ENCODE measurements at places on chromosomes 3 and 15. TPM values are rescaled to one million over a fixed set of nuclear protein-coding genes. Genes with fewer than 3 reads are reported as not detected.
A peak's percentile ranks its signal among the peaks of the same experiment; 100 is the strongest.

- no peaks in the 10 kb centered on the region for H3K36me3 ChIP-seq
- DNase-seq = no peak
- H3K27me3 ChIP-seq = no peaks in the 10 kb centered on the region
- no peak overlapping the region for H3K27ac ChIP-seq
- no peak overlapping the region for H3K4me3 ChIP-seq
- H3K4me1 ChIP-seq = no peaks in the 10 kb centered on the region
Observed at GRCh38 chr3:35965908-35966307, 326.6 kb downstream of the ARPP21 start.

DNA sequence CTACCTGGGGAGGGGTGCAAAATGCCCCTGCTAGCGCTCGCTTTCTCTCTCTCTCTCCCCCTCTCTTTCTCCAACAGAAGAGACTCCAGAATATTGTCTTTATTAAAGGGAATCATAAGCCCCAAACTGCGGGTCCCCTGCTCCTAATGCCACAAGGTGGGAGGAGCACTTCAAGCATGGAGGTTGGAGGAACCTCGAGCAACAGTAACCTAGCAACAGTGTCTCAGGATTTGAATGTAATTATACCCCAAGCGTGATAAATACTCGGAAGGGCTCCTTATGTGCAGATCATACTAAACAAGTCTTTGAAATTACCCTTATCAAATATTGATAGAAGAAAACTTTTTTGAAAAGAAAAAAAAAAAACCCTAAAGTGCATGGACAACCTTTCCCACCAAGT lies 582.2 kb upstream of the PPP2R3A start:
- H3K27ac ChIP-seq = no peak overlapping the region
- DNase-seq = no peak
- no peaks in the 10 kb centered on the region for H3K4me1 ChIP-seq

- no peaks in the 10 kb centered on the region for H3K36me3 ChIP-seq
- DNase-seq = no peak
- no peaks in the 10 kb centered on the region for H3K27me3 ChIP-seq
- H3K4me3 ChIP-seq = no peak overlapping the region
- H3K4me1 ChIP-seq = no peaks in the 10 kb centered on the region
- no peak overlapping the region for H3K27ac ChIP-seq
Observed at GRCh38 chr3:115927197-115927596, 303.9 kb downstream of the GAP43 start.

Gene LTF
- total RNA-seq = 0.18 TPM

DNA sequence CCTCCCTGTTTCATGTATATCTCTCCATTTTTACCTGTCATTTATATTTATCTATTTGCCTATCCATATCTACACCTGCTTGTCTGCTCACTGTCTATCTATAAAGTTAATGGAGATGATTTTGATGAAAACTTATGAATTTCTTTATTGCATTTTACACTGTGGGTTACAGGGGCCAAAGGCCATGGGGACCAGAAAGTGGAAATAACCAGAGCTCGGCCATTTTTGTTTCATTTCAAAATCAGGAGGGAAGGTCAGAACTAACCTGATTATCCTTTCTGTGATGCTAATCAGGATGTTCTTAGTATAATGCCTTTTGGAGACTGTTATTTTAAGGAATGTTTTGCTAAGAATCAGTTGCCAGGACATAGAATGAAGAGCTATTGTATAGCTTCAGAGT lies 147.2 kb downstream of the LPP start:
- peaks cover 10% of the 10 kb centered on the region for H3K4me1 ChIP-seq
- no peak for DNase-seq
- peaks cover 24% of the 10 kb centered on the region for H3K36me3 ChIP-seq
- H3K4me3 ChIP-seq = no peak overlapping the region
- no peaks in the 10 kb centered on the region for H3K27me3 ChIP-seq

Gene ILDR1
- 3.6 TPM for total RNA-seq

Gene IGDCC3
- 6.3 TPM for total RNA-seq

DNA sequence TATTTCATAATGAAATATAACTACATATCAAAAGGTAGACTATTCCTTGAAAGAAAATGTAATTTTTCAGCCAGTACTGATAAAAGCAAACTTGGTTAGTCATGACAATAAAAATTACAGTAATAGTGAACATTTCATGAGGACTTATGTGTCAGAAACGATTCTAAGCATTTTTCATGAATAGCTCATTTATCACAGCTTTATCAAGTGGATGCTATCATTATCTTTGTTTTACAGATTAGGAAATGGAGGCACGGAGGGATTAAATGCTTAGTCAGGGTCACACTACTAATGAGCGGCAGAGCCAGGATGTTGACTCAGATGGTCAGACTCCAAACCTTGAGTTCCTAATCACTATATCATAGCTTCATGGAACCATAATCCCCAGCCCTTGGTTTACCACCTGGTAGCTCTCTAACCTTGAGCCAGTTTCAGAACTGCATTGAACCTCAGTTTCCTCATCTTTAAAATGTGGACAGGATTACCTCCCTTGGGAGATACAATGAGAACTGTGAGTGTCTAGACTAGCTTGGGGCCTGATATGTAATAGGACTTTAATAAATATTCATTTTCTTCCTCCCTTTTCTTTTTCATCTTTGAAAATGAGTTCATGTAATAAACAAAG lies 85.4 kb downstream of the TNIK start:
- peaks cover 29% of the 10 kb centered on the region for H3K4me1 ChIP-seq
- peak overlapping the region; percentile 25 for H3K4me3 ChIP-seq
- H3K27me3 ChIP-seq = peaks cover 31% of the 10 kb centered on the region
- no peaks in the 10 kb centered on the region for H3K36me3 ChIP-seq

Gene LOXL1
- 21.3 TPM for total RNA-seq

DNA sequence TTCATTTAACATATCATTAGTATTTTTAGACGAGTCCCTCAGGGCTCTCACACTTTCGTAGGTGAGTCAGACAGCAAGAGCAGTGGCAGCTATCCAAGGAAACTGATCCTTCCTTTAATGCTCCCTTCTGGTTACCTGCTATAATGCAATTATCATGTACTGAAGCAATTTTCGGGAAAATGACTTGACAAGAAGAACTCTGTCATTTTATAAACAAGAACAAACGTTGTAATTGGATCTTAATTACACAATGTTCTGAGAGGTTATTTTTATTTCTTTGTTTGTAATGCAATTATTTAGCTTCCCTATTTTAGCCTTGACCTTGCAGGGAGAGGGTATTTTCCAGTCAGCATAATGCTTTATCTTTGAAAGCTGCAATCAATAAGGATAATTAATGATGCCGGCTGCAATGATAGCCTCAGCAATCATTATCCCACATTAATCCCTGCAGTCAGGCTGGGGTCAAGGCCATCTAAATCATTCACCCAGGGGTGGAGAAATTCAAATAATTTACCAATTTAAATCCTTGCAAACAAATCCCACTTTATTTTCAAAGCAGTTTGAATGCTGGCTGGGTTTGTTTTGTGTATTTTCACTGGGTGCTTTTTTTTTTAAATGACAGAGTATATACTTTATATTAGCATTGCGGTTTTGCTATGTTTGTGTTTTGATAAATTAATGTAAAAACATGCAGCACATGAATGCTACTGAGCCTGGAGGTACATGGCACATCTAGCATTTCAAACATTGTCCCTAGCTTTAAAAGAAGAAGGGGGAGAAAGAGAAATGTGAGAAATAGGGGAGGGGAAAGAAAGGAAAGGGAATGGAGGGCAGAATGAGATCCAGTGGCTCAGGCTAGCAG lies 249.9 kb downstream of the SHOX2 start:
- no peaks in the 10 kb centered on the region for H3K27me3 ChIP-seq
- H3K36me3 ChIP-seq = no peaks in the 10 kb centered on the region
- no peaks in the 10 kb centered on the region for H3K4me1 ChIP-seq
- no peak for DNase-seq
- H3K27ac ChIP-seq = no peak overlapping the region

- H3K27me3 ChIP-seq = peaks cover 99% of the 10 kb centered on the region
- H3K27ac ChIP-seq = no peak overlapping the region
- peak; percentile 1 for DNase-seq
- H3K36me3 ChIP-seq = no peaks in the 10 kb centered on the region
- no peak overlapping the region for H3K4me3 ChIP-seq
Observed at GRCh38 chr15:45637141-45637540, 2.3 kb downstream of the SQOR start.

DNA sequence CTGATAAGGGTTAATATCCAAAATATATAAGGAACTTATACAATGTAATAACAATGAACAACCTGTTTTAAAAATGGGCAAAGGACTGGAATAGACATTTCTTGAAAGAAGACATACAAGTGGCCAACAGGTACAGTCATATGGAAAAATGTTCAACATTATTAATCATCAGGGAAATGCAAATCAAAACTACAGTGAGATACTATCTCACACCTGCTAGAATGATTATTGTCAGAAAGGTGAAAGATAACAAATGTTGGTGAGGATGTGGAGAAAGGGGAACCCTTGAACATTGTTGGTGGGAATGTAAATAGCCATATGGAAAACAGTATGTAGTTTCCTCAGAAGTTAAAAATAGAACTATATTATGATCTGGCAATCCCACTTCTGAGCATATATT lies 20.4 kb downstream of the GOLM2 start:
- no peaks in the 10 kb centered on the region for H3K4me1 ChIP-seq
- H3K4me3 ChIP-seq = no peak overlapping the region
- no peak for DNase-seq
- H3K36me3 ChIP-seq = no peaks in the 10 kb centered on the region
- no peak overlapping the region for H3K27ac ChIP-seq

GRCh38 chr3:172347895-172348679 lies 100.2 kb downstream of the GHSR start:
- H3K4me3 ChIP-seq = no peak overlapping the region
- no peaks in the 10 kb centered on the region for H3K27me3 ChIP-seq
- DNase-seq = no peak
- H3K4me1 ChIP-seq = no peaks in the 10 kb centered on the region
- no peak overlapping the region for H3K27ac ChIP-seq

DNA sequence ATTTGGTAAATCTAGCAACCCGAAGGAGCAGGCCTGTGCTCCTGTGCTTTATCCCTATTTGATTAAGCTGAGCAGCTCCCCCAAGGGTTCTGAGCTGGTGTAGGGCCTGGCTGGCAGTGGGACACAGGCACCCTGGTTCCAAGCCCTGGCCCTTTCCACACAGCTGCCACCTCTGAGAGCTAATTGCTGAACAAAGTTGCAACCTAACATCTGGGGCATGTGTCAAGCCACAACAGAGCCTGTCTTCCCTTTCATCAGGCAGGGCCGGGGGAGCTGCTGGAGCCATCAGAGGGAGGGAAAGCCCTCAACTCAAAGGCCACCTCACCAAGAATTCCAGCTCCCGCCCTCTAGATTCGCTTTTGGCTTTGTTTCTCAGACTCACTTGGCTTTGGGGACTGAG lies 17.1 kb upstream of the MRPS22 start:
- H3K27me3 ChIP-seq = peaks cover 44% of the 10 kb centered on the region
- DNase-seq = peak; percentile 35
- H3K36me3 ChIP-seq = no peaks in the 10 kb centered on the region

DNA sequence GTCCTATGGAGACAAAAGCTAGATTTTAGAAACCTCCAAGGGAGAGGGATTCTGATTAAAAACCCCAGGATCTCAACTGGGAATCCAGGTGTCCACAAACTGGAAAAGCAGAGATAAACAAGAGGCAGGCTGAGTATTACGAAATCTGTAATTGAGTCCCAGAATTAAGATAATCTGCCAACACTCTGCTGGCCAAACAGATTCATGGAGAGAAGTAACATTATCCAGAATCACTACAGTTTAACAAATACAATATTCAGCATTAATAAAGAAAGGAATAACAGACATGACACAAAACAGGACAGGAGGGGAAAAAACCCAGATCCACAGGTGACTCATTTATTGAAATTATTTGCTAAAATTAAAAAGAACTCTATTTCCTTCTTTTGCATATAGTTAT lies 227.2 kb upstream of the NANOGP8 start:
- no peak for DNase-seq
- no peaks in the 10 kb centered on the region for H3K27me3 ChIP-seq
- no peaks in the 10 kb centered on the region for H3K36me3 ChIP-seq
- peaks cover 2% of the 10 kb centered on the region for H3K4me1 ChIP-seq
- no peak overlapping the region for H3K4me3 ChIP-seq

DNA sequence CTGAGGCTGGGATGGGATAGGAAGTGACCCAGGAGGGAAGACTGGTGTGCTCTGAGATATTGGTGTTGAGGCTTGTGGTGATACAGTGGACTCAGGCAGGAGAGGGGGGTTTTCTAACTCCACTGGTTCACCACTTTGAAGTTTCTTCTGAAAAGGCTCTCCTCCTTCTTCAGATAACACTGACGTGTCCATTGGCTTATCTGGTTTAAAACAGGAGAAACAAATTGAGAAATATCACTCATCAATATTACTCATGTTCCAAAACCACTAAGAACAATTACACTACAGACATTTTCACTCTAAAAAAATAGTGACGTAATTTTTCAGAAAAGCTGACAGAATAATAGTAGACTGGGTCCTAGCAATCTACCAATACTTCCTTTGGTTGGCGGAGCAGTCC lies 23.1 kb downstream of the TP53BP1 start:
- no peak overlapping the region for H3K27ac ChIP-seq
- H3K4me1 ChIP-seq = no peaks in the 10 kb centered on the region
- H3K4me3 ChIP-seq = no peak overlapping the region

Gene EBLN2
- total RNA-seq = 9.3 TPM

- H3K27ac ChIP-seq = peak overlapping the region; percentile 22
- H3K36me3 ChIP-seq = peaks cover 10% of the 10 kb centered on the region
- peaks cover 8% of the 10 kb centered on the region for H3K4me1 ChIP-seq
- DNase-seq = peak; percentile 75
Observed at GRCh38 chr15:74782259-74783071, 585 bp downstream of the CSK start.

Gene RYR3
- total RNA-seq = 0.38 TPM

Gene CYP19A1
- not detected for total RNA-seq

DNA sequence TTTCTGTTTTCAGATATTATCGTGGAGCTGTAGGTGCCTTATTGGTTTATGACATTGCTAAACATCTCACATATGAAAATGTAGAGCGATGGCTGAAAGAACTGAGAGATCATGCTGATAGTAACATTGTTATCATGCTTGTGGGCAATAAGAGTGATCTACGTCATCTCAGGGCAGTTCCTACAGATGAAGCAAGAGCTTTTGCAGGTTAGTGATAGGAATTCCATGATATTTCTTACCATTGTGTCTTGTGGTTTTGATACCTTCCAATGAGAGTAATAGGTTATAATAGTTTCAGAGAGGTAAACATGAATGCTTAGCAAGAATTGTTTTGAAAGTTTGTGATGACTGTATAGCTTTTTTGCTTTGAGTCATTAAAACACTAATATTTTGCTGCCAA lies 8.5 kb downstream of the RAB11A start:
- H3K36me3 ChIP-seq = peaks cover 67% of the 10 kb centered on the region
- no peak for DNase-seq
- no peak overlapping the region for H3K4me3 ChIP-seq
- no peaks in the 10 kb centered on the region for H3K27me3 ChIP-seq

Gene GOLGA8T
- 0.20 TPM for total RNA-seq
